ENCODE measurements at places on chromosomes 4 and X. TPM values are rescaled to one million over a fixed set of nuclear protein-coding genes. Genes with fewer than 3 reads are reported as not detected.

The GABRA4 gene
- not detected for total RNA-seq

The PHEX gene
- 1.4 TPM for total RNA-seq

The NLGN3 gene
- 0.51 TPM for total RNA-seq

The ARMCX4 gene
- total RNA-seq = 16.8 TPM

The PPP4R3C gene
- not detected for total RNA-seq

The DGKK gene
- not detected for total RNA-seq

The C4orf50 gene
- total RNA-seq = not detected

The PWWP3B gene
- 0.42 TPM for total RNA-seq

The RAB41 gene
- total RNA-seq = not detected

The ZNF185 gene
- 8.0 TPM for total RNA-seq

- no peak for DNase-seq
Observed at GRCh38 chr4:156512622-156513021, 459.0 kb downstream of the PDGFC start.

- no peak for DNase-seq
Observed at GRCh38 chr4:167383291-167383690, 149.0 kb upstream of the SPOCK3 start.

DNA sequence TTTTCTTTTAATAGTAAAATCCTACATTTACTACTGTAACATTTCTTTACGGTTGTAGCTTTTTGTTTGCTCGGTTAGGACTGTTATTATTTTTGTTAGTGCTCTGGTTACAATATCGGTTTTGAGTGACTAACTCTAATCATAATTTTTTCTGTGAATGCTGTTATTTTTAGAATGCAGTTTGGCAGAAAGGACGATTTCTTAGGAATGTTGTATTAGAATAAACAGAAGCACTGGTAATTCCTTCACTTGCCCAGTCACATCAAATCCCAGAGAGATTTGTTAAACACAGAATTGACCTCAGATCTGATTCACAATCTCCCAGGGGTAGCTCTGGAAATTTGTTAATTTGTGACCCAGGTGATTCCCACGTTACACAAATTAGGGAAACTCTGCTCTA is 21.7 kb downstream of the DDIT4L start:
- no peak for DNase-seq

DNA sequence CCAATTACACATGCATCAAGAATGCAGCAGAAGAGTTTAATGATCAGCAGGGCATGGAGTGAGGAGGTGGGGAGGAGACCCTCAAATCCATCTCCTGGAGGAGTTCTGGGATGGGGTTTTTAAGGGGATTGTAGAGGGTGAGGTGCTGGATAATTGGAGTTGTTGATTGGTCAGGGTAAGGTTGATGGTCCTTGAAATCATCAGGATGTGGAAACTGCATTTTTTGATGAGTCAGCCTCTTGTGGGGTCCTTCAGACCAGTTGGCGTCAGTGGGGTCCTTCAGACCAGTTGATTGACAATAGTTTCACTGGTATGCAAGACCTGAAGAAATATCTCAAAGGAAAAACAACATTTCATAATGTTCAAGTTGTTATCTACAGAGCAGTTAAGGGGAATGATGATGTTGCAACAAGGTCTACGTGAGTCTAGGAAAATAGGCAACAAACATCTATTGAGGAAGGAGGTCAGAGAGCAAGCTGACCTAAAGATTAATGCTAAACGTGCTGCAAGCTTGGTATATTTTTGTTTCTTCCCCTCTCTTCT is 88.3 kb downstream of the NRK start:
- no peak for DNase-seq

GRCh38 chr4:140219567-140219966 is 65.6 kb upstream of the MAML3 start:
- DNase-seq = no peak

DNA sequence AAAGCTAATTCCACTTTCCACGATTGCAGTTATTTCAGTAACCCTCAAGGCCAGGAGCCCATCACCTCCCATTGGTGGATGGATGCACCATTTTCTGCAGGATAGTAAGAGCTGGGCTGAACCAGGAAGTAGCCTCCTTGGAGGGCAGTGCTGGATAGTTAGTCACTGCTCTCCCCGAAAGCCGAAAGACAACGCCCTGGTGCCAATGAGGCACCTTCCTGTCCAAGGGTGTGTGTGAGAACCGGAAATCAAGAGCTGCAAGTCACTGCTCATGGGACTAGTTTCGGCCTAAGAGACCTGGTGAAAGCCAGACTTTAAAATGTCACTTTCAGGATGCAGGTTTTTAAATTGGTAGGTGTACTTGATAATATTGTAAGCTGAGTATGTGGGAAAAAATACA is 203.8 kb upstream of the HS3ST1 start:
- DNase-seq = no peak

GRCh38 chr4:6747294-6748051 is 31.5 kb downstream of the BLOC1S4 start:
- DNase-seq = no peak

DNA sequence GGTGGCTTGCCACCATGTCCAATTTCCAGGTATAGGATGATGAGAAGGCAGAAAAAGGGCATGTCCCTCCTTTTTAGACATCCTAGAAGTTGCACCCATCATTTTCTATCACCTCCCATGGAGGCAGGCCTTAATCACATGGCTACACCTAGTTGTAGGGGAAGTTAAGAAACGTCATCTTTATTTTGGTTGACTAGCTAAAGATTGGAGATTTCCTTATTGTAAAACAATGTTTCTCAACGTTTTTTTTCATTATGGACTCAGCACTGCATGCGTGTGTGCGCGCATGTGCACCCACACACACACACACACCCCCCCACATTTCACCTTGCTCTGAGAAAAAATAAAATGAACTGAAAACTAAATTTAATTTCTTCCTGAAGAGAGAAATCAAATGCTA is 2.0 kb upstream of the CXCL9 start:
- DNase-seq = no peak

DNA sequence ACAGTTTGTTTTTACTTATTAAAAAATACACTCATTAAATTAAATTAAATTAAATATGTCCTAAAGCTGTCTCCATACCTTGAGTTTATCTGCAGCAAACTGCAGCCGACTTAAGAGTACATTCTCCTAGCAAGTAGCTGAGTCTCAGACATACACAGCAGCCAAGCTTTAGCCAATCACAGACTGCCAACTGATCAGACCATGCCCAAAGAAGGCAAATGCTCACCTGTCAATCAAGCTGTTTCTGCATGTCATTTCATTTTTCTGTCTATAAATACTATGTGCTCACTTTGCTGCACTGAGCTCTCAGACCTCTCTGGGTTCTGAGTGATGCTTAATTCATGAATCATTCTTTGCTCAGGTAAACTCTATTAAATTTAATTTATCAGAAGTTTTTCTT is 280.9 kb upstream of the EPHA5 start:
- DNase-seq = no peak

DNA sequence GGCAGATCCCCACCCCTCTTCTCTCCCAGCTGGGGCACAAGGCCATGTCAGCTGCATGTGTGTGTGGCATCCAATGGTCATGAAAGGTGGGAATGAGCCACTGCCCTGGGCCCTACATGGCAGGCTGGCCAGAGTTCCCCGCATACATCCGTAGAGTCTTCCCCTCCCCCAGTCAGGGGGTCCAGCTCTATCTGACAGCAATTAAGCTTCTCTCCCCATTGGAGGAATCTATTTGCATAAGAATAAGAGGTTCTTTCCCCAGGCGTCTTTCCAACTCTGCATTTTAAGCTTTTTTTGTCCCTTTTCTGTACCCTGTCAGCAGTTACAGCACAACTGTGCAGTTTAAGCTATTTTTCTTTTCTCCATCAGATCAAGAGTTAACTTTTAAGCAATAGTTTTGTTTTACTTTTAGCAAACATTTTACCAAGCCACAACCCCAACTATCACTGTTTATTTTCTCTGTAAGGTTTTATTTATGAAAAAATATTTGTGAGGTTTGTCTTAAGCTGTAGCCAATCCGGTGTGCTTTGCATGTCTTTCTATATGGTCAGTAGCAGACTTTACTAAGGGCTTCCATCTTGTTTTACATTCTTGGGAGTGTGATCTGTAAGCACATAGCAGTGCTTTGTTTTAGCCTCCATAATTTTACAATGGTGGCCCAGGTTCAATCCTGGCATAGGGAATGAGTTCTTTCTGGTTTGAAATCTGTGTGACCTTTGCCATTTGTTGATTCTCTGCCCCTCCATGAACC is 28.7 kb downstream of the NLRP2B start:
- DNase-seq = no peak
